Uterus (tissue), 4 donors: ENCODE measurements at places on chromosomes 11 and 22. TPM values are rescaled to one million over a fixed set of nuclear protein-coding genes. Genes with fewer than 3 reads are reported as not detected.

DNA sequence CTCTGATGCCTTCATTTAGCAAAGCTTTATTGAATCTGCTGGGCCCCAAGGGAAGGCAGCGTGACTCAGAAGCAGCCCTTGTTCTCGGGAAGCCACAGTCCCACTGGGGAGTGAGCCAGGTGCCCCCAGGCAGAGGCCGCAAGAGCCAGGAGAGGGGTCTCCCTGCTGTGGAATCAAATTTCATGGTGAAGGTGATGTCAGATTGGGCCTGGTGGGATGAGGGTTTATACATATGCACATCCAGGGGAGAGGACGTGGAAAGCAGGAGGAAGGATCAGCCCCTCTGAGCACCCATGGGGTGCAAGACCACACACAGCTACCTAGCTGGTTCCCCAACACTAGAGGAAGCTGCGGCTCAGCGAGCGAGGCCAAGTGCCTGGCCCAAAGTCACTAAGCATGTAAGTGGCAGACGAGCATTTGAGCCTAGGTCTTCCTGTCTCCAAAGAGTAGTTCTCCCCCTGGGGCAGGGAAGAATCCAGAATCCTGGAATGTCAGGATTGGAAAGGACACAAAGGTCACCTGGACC lies 2.0 kb downstream of the SYNGR1 start:
- no peak for DNase-seq

GRCh38 chr22:36808721-36809344 lies 8.0 kb downstream of the PVALB start:
- DNase-seq: no peak

DNA sequence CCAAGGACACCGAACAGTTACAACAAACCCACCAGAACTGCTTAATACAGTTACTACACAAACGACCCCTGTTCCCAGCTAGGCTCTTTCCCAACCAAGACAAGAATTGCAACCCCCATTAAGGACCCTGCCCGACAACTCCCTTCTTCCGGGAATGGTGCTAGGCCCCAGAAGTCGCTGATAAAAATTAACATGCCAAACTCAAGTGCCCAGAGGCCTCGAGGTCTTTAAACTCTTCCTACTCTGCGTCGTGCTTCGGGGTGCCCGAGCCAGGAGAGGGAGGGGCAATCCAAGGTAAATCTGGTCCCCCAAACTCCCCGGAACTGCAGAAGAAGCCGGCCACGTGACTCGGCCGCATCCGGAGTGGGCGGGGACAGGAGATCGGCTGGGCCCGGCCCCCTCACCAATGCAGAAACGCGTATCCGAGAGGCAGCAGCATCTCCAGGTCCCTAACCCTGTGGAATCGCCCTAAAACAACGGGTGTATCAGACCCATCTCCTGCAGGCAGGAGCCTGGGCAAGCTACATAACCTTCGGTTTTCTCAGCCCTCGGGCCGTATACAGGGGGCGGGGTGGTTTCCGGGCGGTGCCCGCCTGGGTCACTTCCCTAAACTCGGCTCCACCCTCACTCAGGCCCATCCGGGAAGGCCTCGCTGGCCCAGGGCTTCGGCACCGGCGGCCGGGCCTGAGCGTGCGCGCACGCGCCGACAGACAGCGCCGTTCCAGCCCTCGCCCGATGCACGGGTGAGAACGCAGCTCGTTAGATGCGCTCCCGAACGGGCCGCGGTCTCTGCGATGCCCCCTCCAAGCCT lies 1.1 kb downstream of the CFL1 start:
- peak; percentile 78 for DNase-seq

DNA sequence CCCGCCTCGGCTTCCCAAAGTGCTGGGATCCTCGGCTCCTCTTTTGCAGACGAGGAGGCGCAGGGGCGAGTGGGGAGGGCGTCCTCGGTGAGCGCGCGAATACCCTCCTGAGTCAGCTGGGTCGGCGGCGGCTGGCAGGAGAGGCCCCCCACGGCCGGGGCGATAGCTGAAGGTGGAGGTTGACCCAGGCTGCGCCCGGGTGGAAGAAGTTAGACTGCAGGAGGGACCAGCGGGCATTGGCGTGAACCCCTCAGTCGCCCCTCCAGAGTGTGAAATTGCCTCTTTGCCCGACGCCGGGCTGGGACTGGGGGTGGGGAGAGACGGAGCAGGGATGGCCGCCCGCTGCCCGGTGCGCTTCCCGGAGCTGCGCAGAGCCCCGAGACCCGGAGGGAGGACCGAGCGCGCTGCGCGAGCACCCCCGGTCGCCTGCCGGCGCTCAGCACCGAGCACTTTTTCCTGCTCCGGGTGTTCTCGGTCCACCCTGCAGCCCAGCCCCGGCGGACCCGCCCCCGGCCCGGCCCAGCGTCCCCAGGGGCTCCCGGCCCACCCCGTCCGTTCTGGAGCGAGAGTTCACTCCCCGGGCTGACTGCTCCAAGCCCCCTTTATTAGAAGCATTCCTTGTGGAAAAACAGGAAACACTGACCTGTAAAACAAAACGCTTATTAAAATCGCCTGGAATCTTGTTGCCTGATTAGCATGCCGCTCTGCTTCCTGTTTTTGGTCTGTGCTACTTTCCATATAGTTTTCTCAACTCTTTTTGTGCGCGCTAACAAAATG lies 13.7 kb upstream of the CPT1A start:
- DNase-seq: peak; percentile 45

DNA sequence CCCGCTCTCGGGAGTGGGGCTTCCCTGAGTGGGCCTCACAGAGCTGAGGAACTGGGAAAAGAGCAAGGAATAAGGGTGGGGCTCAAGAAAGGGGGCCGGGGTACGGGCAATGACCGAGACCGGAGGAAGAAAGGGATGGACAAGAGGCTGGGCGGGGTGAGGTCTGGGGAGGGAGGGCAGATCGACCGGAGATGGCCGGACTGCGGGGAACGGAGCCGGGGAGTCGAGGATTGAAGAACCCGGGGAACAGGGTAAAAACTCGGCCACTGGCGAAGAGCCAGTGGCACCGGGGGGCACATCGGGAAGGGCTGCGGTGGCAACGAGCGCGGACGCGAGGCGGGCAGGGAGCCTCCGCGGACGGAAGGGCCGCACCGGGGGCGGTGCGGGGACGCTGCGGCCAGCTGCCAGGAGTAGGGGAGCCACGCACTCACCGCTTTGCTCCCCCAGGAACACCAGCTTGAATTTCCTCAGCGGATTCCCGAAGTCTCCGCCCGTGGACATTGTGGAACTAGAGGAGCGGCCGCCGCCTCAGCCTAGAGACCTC lies 667 bp downstream of the RAB6A start:
- DNase-seq: peak; percentile 58

GRCh38 chr11:3037040-3037944 lies 19.9 kb downstream of the CARS1 start:
- DNase-seq: peak; percentile 74

DNA sequence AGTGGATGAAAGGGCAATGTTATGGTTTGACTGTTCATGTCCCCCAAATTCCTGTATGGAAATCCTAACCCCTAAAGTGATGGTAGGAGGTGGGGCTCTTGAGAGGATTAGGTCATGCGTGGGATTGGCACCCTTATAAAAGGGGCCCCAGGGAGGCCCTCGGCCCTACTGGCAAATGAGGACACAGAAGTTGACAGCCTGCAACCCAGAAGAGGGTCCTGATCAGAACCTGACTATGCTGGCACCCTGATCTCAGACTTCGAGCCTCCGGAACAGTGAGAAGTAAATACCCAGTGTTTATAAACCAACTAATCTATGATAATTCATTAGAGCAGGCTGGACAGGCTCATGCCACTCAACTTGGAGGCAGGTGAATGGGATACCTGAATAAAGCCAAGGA lies 8.7 kb downstream of the IFITM10 start:
- no peak for DNase-seq

- DNase-seq: no peak
Observed at GRCh38 chr11:130514851-130515250, 66.4 kb downstream of the ADAMTS15 start.

- DNase-seq: no peak
Observed at GRCh38 chr11:127632976-127633680, 632.6 kb upstream of the KIRREL3 start.

DNA sequence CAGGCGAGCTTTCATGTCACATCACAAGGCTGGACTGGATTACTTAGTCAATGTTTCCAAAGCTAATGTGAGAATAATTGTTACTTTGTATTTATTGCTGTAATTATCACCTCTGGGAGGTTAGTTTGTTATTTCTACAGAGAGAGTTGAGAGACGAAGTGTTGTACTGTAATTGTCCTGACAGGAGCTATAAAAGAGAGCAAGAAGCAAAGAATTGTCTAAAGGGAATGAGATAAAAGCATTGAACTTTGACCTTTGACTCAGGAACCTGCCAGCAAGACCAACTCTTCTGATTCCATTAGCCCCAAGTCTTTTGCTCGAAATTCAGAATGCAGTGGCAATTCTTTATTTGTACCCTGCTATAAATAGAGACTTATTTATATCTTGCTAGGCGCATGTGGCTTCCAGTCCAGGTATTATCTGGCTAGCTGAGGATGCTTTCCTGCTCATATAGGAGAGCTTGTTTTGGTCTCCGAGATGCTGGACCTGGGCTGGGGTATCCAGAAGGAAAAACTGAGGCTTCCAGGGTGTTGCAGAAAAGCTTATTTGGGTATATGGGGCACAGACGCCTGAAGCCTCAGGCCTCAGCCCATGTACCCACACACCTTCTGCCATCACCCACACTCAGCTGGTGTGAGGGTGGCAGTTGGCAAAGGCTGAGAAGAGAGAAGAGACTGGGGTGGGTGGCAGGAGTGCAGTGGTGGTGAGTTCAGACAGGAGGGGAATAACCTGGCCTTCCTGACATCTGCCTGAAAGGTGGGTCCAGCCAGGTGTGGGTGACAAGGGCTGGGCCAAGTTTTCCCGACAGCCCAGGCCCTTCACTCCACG lies 40.7 kb downstream of the SYT13 start:
- no peak for DNase-seq

DNA sequence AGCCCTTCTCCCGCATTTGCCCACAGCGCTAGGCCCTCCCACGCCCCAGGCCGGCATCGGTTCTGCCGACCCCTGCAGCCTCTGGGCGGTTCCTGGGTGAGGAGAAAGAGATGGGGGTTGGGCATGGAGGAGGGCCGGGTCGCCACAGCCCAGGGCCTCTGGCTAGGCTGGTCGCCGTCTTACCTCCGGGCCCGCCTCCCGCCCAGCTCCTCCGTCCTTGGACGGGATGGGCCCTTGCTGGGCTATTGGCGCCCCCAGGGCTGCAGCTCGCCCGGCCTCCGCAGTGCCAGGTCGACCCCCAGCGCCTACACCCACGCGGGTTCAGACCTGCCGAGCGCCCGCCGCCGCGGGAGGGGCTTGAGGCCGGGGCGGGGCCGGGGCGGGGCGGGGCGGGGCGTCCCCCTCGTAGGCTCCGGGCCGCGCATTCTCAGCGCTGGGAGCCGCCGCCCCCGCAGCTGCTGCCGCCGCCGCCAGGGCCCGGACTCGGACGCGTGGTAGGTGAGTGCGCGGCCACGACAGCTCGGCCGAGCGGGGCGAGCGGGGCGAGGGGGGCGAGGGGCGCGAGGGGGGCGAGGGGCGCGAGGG lies at the start of gene CD151:
CD151 (plus strand) TSS at position 424 of the 585 bp plus-strand sequence. CDS start 3,118 bp downstream, outside the sequence.
- no peak for DNase-seq

- DNase-seq: no peak
Observed at GRCh38 chr22:29116397-29117123, 43.7 kb downstream of the KREMEN1 start.

- DNase-seq: no peak
Observed at GRCh38 chr11:11876458-11876857, 34.7 kb downstream of the USP47 start.

GRCh38 chr11:95455228-95455970 lies 224.4 kb upstream of the SESN3 start:
- no peak for DNase-seq

DNA sequence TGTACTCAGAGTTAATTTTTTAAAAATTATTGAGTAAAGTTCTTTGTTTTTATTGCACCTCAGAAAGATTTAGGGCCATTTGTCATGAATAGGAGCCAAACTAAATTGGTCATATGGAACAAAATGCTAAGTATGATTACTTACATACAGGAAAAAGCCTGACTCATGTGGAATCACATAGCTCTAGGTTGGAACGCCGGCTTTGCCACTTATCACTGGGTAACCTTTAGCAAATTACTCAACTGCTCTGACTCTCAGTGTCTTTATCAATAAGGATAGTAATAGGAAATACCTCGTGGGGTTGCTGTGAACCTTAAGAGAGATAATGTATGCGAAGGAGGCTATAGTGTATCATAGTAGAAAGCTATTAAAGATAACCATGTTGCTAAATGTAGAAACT lies 638.5 kb downstream of the NELL1 start:
- DNase-seq: no peak

- no peak for DNase-seq
Observed at GRCh38 chr11:19552656-19553260, 159.9 kb upstream of the NAV2 start.

DNA sequence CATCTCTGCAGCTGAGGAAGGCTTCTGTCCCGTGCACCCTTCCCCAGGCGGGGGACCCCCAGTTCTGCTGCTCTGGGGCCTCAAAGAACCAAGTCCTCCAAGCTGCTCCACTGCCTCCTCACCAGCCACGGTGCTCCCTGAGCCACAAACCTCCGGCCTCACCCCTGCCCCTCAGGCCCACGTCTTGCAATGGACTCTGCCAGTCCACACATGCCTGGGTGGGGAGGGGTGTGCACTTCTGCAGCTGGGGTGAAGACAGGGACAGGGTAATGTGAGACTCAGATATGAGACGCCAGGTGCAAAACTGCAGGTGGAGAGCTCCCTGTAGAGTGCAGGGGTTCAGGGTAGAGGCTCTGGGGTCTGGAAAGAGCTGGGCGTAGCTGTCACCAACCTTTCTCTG lies 3.2 kb upstream of the PTDSS2 start:
- DNase-seq: no peak

GRCh38 chr22:31099841-31100761 lies 7.3 kb downstream of the SELENOM start:
- DNase-seq: no peak

Gene TRAPPC4
- total RNA-seq: 8.2 TPM

Gene CRYBB3
- total RNA-seq: not detected

Gene GRK3
- 12.3 TPM for total RNA-seq

Gene AGBL2
- 1.4 TPM for total RNA-seq

Gene LSP1
- total RNA-seq: 112 TPM

Gene CNTN5
- total RNA-seq: 0.58 TPM

Gene MYBPC3
- total RNA-seq: not detected

Gene CLDN5
- 65.7 TPM for total RNA-seq

Gene ZP1
- not detected for total RNA-seq

Gene CDC42BPG
- total RNA-seq: 2.7 TPM
